ENCODE measurements at places on chromosomes 13 and 19. TPM values are rescaled to one million over a fixed set of nuclear protein-coding genes. Genes with fewer than 3 reads are reported as not detected.

DNA sequence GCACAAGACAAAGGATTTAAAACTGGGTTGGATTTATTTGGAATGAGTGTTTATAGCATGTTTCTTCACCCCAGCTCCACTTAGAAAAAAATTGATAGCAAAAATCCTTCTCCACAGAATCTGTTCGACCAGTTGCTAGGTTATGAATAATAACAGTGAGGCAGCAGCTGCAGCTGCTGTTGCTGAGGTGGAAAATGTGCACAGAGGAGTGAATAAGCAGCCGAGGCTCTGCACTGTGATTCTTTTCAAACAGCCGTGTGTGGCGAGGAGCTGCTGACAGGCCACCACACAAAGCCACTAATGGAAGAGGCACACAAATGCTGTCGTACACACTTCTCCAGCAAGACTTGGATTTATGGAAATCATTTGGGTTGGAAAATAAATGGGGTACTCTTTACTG, 6.4 kb upstream of the RASL11A start:
- no peak overlapping the region for H3K27ac ChIP-seq
- peaks cover 11% of the 10 kb centered on the region for H3K4me1 ChIP-seq

Gene ELAVL3
- total RNA-seq, result not detected

DNA sequence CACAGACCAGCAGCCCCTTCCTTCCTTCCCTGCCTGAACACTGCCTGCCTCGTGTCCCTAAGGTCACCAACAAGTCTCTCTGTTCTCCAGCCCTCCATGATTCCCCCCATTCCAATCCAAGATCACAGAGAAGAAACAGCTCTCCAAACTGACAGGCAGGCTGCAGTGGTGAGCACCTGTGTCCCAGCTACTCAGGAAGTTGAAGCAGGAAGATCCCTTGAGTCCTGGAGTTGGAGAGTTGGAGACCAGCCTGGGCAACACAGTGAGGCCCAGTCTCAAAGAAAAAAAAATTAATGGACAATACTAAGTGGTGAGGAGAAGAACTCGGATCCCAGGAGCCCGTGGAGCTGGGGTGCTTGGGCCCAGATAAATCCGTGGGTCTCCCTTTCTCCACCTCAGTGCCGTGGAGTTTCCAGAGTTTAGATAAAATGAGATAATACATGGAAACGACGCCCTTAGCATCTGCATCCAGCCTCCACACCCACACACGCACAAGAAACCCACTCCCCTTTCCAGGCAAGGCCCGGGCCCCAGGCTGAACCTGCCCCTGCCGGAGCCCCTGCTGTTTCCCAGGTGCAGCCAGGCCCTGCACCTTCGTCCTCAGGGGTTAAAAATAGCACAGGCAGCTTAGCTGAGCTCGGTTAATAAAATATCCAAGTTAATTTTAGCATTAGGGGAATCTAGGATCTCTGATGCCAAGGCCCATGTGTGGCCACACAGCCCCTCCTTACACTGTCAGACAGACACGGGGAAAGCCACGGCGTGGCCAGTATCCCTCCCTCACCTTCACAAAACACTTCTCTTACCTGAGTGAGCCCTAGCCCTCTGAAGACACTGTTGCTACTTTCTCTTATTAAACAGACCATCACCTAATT, 4.7 kb downstream of the RASA3 start:
- H3K36me3 ChIP-seq, result no peaks in the 10 kb centered on the region
- no peak overlapping the region for H3K27ac ChIP-seq
- peaks cover 22% of the 10 kb centered on the region for H3K4me1 ChIP-seq
- DNase-seq, result no peak
- no peaks in the 10 kb centered on the region for H3K27me3 ChIP-seq
- H3K4me3 ChIP-seq, result no peak overlapping the region

DNA sequence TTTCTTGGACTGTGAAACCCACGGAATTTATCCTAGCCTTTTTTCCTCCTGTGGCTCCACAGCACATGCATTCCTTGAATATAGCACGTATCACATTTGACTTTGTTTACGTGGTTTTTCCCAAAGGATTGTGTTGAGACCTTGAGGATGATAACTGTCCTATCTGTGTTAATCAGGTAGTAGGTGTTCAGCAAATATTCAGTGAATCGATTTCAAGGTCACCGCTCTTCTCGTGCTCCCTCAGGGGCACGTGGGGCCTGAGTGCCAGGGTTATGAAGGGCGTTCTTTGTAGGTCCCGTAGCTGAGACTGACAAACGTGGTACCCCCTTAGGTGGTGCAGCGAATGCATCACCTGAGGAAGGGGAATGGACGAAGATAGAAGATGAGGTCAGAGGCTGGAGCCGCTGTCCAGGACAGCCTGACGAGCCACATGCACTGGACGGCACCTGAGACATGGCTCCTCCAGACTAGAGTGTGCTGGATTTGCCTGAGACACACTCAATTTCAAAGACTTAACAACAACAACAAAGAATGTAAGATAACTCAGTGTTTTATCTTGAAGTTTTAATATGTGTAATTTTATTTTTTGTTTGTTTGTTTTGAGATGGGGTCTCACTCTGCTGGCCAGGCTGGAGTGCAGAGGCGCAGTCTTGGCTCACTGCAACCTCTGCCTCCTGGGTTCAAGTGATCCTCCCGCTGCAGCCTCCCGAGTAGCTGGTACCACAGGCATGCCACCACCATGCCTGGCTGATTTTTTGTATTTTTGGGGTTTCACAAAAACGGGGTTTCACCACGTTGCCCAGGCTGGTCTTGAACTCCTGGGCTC, 131.2 kb upstream of the RNF113B start:
- no peaks in the 10 kb centered on the region for H3K4me1 ChIP-seq
- no peak overlapping the region for H3K4me3 ChIP-seq
- no peak overlapping the region for H3K27ac ChIP-seq
- DNase-seq, result no peak
- H3K36me3 ChIP-seq, result no peaks in the 10 kb centered on the region

Gene ODAD3
- total RNA-seq, result 3.9 TPM

Measured in PC-3 (cell line).